ENCODE measurements at places on chromosomes 7 and 10. TPM values are rescaled to one million over a fixed set of nuclear protein-coding genes. Genes with fewer than 3 reads are reported as not detected.

- no peak for DNase-seq
These were observed 182.8 kb upstream of the BMPER start for GRCh38 chr7:33722383-33723101.

DNA sequence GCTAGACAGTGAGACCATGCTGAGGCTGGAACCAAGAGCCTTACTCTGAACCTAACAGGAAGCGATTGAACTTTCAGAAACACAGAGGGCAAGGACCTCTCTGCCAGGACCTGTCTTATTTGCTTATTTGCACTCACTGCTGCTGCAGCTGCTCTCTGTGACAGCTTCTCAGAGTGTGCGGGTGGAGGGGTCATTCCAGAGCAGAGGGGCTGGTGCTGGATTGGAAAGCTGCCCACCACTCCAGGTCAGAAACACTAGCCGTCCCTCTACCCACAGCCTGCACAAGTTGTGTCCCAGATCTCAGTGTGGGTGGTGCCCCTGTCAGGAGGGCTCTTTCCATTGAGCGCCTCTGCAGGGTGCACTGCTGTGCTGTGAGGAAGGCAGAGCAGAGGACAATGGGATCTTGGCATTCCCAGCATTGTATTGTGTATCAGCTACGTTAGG lies 126.2 kb downstream of the CCNY start:
- peak; percentile 14 for DNase-seq

- DNase-seq = no peak
These were observed 7.0 kb upstream of the GBX1 start for GRCh38 chr7:151174246-151175046.

Gene UPK3BL2
- 52.4 TPM for total RNA-seq

GRCh38 chr7:21916629-21917028 lies 29.1 kb downstream of the CDCA7L start:
- no peak for DNase-seq

GRCh38 chr10:68224810-68225209 lies 7.1 kb downstream of the ATOH7 start:
- DNase-seq = no peak

- DNase-seq = peak; percentile 8
These were observed 936 bp upstream of the TCERG1L start for GRCh38 chr10:131312478-131312836.

Gene CTAGE4
- 1.4 TPM for total RNA-seq

- no peak for DNase-seq
These were observed 1360.7 kb upstream of the CELF2 start for GRCh38 chr10:9656996-9657395.

DNA sequence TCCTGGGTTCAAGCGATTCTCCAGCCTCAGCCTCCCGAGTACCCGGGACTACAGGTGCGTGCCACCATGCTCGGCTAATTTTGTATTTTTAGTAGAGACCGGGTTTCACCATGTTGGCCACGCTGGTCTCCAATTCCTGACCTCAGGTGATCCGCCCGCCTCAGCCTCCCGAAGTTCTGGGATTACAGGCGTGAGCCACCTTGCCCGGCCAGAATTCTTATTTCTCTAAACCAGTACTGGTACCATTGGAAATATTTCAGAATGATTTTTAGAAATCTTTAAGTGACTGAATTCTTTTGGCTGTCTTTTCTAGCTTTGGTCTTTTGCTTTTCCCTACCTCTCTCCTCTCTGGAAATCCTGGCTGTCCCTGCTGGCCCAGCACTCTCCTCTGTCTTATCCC lies 2.8 kb downstream of the GNAI1 start:
- no peak for DNase-seq

Gene OR2A42
- not detected for total RNA-seq

Gene RPEL1
- not detected for total RNA-seq

Gene ARHGAP22
- total RNA-seq = not detected

DNA sequence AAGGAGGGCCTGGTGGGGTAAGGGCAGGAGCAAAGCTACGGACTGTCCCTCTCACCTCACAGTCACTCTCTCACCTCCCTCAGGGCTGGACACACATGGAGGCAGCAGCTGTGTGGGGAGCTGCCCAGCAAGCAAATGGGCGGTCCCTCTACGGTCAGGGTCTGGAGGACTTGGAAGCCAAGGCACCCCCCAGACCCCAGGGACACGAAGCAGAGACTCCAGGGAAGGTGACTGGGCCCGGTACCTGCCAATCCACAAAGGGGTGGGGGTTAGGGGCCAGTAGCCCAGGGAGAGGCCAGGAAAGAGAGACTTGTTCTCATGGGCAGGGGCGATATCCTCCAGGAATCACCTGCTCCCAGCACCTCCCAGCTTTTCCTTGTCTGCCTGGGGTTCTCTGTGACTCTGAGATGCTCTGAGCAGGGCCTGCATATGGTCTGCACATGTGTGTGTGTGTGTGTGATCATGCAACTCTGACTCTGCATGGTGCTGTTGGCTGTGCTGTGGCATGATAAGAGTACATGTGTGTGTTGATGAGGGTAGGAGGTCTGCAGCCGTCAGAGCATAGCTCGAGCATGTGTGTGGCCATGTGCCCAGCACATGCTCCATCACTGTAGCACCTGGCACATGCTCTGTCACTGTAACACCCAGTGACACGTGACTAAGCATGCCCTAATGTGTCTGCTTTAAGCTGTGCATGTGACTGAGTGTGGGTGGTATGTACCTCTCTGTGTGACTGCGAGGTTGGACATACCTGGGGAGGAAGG lies 4.6 kb upstream of the LDB3 start:
- no peak for DNase-seq

Gene CFAP46
- not detected for total RNA-seq

- no peak for DNase-seq
These were observed 15.9 kb downstream of the UBN2 start for GRCh38 chr7:139246905-139247304.

DNA sequence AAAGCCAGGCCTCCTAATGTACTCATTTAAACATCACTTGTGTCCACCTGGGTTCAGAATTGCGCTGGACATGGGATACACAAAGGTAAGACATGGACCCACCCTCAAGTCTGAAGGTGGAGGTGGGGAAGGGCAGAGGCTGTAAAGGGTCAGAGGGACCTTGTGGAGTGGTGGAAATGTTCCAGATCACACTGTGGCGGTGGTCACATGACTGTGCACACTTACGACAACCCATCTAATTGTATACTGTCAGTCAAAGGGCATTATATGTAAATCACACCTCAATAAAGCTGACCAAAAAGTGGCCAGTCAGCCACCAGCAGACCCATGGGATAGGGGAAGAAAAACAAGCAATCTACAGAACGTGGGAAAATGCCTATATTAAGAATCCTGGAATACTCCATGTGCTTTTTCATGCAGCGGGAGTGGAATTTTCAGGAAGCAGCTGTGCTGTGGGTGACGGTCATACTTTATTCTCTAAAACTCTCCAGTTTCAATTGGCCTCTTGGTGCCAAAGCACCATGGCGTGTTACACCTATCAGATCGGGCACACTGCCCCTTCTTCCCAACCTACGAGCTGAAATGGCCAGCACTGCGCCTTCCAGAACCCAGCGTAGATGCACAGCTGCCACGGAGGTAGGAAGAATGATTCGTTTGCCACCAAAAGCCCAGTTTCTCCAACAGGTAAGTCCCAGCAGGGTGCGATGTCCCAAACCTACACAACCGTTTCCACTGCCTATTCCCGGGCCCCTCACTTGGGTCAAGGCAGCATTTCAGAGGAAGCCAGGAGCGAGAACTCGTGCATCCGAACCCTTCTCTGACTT lies 69.8 kb downstream of the PRKAG2 start:
- no peak for DNase-seq

Gene NOS3
- 21.6 TPM for total RNA-seq

DNA sequence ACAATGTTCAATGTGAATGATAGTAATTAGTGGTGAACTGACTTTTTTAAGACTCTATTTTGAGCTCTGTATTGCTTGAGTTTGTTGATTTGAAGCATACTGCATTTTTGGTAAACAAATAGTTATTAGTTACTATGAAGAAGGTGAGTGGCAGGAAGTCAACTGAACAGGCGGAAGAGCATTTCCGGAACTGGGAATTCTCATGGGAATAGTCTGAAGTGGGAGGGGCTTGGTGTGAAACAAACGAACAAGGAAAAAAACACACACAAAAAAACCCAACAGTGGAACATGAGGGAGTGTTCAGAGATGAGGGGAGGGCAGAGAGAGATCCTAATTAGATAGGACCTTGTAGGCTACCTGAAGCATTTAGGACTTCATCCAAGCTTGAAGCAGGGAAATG lies 43.9 kb upstream of the C1QL3 start:
- no peak for DNase-seq

DNA sequence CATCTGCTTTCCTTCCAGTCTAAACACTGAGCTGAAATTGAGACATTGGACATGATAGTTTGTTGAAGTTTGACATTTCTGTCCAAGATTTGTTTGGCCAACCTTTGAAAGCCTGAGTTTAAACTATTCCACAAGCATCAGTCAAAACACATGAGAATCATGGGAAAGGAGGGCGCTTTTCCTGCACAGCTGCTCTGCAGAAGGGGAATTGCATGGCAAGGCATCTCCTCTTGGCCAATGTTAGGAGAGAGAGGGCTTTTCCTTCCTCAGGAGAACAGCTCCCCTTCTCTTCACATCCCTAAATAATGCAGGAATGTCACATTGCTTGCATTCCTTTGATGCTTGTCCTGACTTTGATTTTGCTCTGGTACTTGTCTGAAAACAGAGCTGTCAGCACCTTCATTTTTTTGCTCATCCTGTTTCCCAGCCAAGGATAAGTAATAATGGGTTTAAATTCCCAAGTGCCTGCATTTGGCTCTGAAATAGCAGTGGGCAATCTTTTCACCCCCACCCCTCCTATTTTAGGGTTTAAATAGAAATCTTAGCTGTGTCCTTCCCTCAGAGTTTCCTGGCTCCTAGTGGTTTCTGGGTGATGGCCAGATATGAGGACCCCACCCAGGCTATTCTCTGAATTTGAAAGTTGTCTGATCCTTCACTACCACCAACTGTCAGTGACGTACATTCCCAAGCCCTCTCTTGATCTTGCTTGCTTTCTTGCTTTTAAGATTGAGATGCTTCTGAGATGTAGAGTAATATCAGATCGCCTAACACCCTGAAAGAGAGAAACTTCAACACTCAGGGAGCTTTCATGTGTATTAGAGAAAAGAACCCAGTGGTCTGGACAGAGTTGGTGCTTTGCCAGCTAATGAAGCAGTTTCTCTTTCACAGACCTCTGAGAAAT lies 75.2 kb upstream of the NPVF start:
- no peak for DNase-seq

DNA sequence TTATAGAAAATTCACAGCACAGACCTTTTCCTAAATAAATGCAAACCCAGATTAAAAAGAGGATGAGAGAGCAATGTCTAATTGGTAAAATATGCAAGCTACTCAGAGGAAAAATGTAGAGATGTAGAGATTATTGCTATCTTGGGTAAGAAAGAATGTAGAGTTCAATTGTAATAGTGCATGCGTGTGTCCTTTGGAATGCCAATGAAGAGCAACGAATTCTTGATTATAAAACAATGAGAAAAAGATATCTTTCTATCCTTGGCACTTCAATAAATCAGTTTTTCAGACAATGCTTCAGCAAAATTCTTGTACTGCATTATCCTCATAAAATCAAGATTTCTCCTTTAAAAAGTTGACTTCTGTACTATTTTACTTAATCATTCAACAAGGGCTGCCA lies 50.9 kb downstream of the SEMA3D start:
- no peak for DNase-seq

Gene ASB10
- total RNA-seq = not detected

All from activated CD4-positive, alpha-beta T cell treated with anti-CD3 and anti-CD28 coated beads, Interleukin-2, amount 10 ng/mL, durations not matched to agents 7 days and 5 days (primary cell).